Germinal center (tissue), 1 donor: ENCODE measurements at places on chromosomes 1 and 21.

DNA sequence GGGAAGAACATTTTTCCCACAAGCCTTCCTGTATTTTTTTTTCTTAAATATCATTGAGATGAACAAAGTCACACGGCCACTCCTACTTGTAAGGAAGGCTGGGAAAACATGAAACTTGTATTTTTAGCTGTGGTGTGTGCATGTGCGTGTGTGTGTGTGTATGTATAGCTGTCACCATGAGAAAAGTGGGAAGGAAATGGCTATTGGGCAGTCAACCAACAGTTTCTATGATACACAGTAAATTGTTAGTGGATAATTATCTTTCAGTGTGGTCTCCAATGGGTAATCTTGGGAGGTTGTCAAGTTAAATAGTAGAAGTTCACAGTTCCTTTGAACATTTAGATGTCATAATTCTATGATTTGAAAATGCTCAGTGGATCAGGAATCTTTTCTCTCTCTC, 132.7 kb upstream of the USP24 start:
- no peak for DNase-seq

- DNase-seq = peak; percentile 32
Observed at GRCh38 chr1:29356663-29357062, 120.3 kb downstream of the PTPRU start.

DNA sequence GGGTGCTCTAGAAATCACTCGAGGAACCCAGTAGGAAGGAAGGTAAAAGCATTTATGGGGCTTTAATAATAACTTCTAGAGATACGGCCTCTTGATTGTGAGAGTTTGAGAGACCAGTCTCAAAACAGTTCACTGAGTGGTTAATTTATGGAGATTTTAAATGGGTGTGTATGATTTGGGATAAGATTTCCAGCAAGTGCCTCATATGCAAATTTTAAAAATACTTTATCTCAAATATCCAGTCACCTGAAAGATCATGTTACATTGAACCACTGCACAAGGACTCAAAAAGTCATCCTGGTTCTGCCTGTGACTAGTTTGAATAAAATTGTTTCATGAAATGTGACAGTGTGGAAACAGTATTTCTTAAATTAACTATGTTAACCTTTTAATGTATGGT, 64.5 kb downstream of the HUNK start:
- no peak for DNase-seq

DNA sequence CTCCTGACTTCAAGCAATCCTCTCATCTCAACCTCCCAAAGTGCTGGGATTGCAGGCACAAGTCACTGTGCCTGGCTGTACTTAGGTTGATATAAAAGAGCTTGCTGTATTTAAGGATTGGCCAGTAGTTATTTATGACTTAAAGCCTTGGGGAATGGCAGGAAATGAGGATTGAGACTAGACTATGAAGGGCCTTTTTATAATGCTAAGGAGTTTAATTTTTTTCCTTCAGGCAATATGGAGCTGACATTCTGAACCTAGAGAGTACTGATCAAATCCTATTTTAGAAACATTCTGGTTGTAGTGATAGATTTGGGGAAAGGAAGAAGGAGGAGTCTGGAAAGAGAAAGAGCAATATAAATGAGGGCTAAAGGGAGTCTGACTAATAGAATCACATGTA, 44.7 kb downstream of the MSH4 start:
- no peak for DNase-seq

DNA sequence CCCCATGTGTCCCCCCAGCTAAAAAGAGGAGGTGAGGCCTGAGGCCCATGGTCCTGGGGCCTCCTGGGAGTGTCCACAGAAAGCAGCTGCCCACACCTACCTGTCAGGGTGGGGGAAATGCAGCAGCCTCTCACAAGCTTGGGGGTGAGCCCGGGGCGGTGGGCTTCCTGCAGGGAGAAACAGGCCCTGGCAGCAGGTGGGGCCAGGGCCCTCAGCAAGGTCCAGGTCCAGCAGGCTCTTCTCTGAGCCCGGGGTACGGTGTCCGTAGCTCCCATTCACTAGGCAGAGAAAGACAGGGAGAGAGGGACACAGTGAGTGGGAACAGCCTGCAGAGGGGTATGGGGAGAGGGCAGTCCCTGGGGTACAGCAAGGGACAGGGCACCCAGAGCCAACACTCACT, 139.0 kb downstream of the GLIS1 start:
- DNase-seq = no peak

- DNase-seq = no peak
Observed at GRCh38 chr1:107153014-107153413, 12.2 kb downstream of the NTNG1 start.

- no peak for DNase-seq
Observed at GRCh38 chr1:15400627-15401026, 9.1 kb upstream of the EFHD2 start.
